ENCODE measurements at places on chromosomes 16 and 17.

GRCh38 chr16:24524855-24525677, 14.3 kb upstream of the RBBP6 start:
- DNase-seq = no peak

GRCh38 chr17:61132524-61132923, 267.1 kb upstream of the TBX2 start:
- no peak for DNase-seq

DNA sequence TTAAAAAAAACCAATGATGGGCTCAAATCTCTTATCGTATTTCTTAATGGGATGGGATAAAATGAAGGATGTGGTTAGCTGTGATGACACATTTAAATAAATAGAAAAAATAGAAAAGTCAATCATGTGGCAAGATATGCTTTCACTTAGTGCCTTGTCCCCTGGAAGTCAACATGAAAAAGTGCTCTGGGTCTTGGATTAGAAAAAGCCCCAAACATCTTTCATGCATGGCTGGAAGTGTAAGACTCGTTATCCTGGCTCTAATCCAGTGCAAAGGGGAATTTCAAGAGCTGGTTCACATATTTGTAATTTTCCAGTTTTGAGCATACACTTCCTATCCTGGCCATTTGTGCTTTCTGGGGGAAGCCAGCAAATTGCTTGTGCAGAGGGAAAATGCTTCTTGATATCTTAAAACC, 160.9 kb downstream of the MAP2K6 start:
- DNase-seq = no peak

GRCh38 chr16:51201604-51202003, 50.5 kb upstream of the SALL1 start:
- no peak for DNase-seq

- DNase-seq = no peak
Measured at GRCh38 chr17:75834279-75834920, 9.8 kb downstream of the UNC13D start.

GRCh38 chr16:3431779-3432219, 11.5 kb downstream of the ZNF597 start:
- peak; percentile 34 for DNase-seq

DNA sequence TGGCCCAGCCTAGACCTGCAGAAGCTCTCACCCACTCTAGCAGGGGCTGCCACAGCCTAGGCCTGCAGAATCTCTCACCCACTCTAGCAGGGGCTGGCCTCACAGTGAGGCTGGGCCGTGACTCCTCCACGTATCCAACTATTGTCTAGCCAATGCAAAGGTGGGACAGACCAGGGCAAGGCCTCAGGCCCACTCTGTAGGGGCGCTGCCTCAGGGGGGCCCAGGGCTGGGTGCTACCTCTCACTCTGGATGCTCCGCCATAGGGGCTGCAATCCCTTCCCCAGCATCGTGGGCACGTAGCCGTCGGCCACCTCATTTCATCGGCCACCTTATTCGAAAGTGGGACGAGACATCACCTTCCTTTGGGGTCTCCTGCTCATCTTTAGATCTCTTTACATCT, 51.7 kb downstream of the RPH3AL start:
- DNase-seq = no peak

DNA sequence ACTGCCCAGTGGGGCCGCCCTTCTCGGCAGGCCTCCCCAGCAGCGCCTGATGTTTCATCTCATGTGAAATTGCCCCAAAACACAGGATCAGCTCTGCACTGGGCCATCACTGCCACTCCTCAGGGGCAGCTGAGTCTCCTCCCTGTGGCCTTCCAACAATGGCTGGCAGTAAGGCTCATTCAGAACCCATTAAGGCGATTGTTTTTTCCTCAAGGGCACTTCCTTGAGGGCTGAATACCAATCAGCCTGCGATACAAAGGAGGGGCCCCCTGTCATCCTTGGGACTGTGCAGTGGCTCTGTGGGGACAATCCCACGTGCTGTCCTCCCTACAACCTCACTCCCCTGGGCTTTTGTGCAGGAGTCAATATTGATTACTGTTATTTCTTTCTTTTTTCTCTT, 47.5 kb downstream of the XYLT1 start:
- no peak for DNase-seq

- DNase-seq = peak; percentile 69
Measured at GRCh38 chr16:4465977-4466779, 8.2 kb downstream of the NMRAL1 start.

GRCh38 chr16:9484881-9485280, 393.4 kb downstream of the HAPSTR1 start:
- DNase-seq = no peak

DNA sequence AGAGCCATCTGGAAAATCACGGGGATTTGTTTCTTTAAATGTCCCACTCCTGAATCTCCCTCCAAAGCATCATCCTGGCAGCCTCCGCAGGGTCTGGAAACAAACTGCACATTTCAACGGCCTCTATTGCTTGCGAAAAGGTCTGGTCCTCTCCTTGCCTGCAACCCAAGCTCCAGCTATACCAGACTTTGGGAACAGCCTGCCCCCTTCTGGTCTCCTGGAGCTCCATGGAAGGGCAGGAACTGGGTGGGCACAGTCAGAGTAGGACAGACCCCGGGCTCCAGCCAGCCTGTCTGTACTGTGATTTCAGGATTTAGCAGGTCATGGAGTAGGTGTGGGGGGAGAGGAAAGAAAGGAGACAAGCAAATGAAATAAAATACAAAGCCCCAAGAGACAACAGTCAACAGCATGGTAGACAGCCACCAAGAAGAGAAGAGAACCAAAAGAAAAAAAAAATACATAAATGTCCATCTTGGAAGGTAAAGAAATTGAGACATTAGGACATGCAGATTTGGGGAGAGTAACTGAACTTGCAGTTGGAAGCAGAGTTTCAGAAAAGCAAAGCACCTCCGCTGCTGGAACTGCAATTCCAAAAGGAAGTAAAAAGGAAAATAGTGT, 2.7 kb downstream of the XYLT1 start:
- DNase-seq = peak; percentile 38

DNA sequence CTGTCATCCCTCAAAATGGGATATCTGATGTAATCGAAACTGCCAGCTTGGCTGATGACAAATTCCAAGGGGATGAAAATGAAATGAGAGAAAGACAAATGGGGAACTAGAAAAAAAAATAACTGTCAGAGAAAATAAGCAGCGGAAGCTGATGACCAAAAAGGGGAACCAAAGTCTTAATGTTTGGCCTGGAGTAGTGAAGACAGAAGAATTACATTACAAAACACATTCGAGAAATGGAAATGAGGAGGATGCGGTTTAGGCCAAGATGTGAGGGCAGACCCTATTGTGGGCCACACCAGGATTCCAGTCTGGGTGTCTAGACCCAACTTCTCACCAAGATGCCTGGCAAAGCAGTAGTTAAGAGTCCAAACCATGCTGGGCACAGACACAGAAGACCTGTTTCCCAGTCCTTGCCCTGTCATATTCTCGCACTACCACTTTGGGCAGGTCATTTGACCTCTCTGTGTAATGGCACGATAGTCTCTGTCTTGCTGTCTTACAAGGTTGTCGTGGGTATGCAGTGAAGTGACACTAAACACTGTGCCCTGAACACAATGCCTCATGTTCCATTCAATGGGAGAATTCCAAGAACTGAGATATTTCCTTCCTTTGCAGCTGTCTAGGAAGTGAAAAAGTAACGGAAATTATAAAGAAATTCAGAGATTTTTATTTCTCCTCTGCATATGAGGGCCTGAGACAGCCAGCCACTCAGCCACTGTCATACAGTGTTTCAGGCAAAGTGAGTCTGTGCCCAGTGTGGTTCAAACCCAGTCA, 12.3 kb upstream of the CCL2 start:
- DNase-seq = no peak

- DNase-seq = no peak
Measured at GRCh38 chr17:62787366-62787765, 20.7 kb downstream of the MARCHF10 start.

DNA sequence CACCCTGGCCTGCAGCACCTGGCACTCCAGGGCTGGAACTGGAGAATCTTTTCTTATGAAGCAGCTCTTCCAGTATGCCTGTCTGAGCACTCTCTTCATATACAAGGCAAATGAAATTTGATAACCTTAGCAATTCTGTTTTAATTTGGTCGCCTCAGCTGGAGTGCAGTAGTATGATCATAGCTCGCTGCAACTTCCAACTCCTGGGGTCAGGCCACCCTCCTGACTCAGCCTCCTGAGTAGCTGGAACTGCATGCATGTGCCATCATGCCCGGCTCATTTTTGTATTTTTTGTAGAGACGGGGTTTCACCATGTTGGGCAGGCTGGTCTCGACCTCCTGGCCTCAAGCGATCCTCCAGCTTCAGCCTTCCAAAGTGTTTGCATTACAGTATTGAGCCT, 140.8 kb upstream of the CHMP6 start:
- DNase-seq = no peak

- no peak for DNase-seq
Measured at GRCh38 chr17:43330876-43331639, 67.7 kb upstream of the ARL4D start.

DNA sequence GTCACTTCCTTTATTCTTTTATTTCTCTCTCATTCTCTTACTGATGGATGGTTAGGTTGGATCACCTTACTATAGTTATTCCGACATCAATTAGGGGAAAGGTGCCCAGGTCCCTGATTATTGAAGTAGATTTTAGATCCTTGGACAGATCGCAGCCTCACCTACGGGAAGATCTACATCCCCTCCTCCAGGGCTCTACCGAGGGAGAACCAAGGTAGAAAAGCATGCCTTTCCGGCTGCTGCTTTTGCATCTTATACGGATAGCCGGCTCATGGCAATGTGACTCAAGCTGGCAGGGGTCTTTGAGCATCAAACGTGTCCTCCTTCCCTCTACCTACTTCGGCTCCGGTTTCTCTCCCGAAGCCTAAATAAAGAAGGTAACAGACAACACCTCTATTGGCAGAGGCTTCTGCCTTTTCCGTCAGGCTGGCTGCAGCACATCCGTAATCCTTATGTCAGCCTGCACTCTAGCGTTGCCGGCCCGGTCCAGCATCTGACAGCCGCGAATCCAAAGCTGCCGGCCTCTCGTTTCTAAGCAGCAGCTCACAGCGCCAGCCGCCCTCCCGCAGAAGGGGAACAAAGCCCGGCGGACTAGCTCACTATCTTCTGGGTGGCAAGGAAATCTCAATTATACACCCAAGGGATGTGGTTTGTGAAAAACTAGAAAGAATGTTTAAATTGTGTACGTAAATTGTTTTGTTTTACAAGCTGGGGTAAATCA, 46.9 kb downstream of the IRX6 start:
- no peak for DNase-seq

DNA sequence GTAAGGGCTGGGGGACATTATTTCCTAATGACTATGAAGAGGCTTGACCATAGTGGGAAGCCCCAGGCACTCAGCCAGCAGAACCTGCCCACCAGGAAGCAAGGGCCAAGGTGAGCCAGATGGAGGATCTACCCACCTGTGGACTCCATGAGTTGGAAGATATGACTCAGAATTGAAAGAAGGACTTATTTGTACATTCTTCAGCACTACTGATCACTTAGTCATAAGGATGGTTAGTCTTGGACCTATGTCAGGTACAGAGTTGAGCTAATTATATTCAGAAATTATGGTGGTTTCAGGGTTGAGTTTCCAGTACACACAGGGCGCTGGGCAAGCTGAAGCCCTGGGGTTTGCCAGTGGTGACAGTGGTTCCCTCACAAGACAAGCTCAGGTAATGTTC, 24.0 kb upstream of the GRIN2A start:
- DNase-seq = no peak

GRCh38 chr16:85536411-85537330, 76.5 kb upstream of the GSE1 start:
- no peak for DNase-seq

DNA sequence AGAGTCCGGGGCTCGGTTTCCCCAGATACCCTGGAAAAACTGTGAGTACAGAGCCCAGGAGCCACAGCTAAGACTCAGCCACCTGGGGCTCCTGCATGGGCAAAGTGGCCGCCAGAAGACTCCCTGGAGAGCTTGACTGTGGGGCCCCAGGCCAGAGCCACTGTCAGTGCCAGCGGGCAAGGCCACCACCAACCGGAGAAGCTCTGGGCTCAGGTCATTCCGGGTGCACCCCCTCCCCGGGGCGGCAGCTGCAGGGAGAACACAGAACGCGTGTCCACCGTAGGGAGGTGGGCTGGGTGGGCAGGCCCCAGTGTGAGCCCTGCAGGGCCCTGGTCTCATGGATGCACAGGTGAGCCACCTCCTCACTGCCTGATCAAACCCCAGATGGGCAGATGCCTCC, 22.3 kb upstream of the RBFOX3 start:
- DNase-seq = no peak

DNA sequence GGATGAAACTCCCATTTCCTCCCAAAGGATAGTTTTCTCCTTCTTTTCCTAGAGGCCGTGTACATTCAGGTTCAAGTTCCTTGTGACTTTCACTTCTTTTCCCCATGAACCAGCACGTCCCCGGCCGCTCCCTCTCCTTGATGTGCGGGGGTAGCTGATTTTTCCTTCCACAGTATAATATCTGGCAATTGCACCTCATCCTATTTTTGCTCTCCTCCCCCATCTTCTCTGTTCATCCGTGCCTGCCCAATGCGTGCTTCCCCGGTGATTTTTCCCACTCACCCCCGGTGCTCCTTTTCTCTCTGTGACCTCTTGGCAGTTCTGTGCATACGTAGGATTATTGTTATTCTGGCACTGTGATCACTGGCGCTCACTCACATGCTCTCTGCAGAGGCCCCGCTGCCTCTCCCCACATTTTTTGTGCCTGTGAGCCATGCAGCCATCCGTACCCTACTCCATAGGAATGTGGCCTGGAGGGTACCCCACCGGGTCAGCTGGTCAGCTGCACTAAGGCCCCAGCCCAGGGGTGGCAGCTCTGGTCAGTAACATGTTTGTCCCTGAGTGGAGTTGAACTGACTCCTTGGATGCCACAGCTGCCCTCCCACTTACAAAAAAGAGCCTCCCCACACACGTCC, 100.0 kb downstream of the NTN1 start:
- no peak for DNase-seq

DNA sequence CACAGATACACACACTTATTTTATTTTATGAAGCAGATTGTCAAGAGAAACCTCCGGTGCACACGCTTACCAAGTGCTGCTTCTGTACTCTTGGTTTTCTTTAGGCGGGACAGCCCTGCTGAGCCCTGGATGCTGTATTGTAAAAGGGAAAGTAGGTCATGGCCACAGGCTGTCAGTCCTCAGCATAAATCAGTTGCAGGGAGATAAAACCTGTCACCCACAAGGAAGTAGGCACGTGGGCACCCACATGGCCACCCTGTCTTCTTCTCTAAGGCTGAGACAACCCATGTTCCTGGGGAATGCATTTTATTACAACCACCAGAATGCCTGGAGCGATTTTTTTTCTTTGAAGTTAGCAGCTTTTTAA, 59.3 kb downstream of the ASIC2 start:
- peak; percentile 3 for DNase-seq

DNA sequence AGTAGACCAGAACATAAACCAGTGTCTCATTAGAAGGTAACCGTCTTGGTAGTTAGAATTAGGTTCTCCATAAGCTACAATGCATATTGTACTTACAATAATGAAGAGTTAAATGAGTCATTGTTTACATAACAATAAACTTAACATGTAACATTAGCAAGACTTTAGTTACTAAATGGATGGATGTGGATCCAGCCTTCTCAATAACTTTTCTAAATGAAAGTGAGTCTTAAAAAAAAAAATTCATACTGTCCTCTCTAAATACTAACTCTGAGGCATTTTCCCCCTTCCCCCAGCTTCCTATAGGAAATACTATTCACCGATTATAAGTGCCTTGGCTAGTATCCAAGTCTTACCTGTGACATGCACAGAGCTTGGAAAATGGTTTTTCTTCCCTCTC, 155.3 kb downstream of the CYB561 start:
- no peak for DNase-seq

GRCh38 chr16:10088380-10088793, 93.8 kb downstream of the GRIN2A start:
- DNase-seq = no peak

- no peak for DNase-seq
Measured at GRCh38 chr16:68994324-68994723, 111.1 kb upstream of the HAS3 start.
